ENCODE measurements at places on chromosomes 3 and 15. TPM values are rescaled to one million over a fixed set of nuclear protein-coding genes. Genes with fewer than 3 reads are reported as not detected.
A peak's percentile ranks its signal among the peaks of the same experiment; 100 is the strongest.

The GNAT1 gene
- total RNA-seq = not detected

The FBN1 gene
- 7.9 TPM for total RNA-seq

DNA sequence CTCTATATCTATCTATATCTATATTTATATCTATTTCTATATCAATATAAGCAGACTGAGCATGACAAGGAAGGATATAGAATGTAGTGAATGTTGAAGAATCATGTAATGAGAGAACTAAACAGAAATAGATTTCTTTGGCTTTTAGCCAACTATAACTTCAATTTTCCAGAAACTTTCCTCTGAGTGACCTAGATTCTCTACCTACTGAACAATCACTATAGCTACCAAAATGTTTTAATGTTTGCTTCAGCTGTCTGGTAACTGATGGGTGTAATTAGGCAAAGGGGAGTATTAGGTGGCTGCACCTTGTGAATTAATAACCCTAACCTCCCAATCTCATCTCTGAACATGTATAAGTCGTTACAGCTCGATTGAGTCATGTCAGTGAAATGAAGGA is 76.4 kb upstream of the ROBO1 start:
- DNase-seq = no peak

DNA sequence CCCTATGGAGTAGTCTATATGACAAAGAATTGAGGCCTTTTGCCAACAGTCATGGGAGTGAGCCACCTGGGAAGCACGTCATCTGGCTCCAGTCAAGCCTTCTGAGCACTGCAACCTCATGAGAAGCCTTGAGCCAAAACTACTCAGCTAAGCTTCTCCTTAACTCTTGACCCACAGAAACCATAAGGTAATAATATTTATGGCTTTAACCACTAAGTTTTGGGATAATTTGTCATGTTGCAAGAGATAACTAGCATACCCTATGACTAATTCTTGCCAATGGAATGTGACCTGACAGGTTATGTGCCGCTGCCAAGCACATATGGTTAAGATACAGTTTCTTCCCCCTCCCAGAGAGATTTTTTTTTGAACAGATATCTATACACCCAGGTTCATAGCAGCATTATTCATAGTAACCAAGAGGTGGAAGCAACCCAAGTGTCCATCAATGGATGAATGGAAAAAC is 11.8 kb upstream of the SLC6A11 start:
- no peak for DNase-seq

DNA sequence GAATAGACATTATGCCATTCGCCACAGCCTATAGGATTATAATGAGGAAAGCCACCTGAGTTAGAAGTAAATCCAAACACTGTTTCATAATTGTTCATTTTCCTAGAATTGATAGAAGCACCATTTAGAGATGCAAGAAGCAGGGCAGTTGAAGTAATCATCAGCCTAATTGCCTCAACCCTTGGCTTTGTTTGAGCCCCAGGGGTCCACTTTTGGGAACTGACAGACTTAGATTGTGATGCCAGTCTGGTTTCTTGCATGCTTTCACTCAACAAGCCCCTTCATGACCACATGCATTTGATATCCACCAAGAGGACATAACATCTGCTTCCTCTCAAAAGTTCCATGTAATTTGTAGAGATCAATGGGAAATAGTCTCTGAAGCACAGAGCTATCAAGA is 97.2 kb upstream of the COL8A1 start:
- DNase-seq = no peak

The GPR27 gene
- 7.4 TPM for total RNA-seq

GRCh38 chr3:102449341-102449740 is 14.5 kb downstream of the ZPLD1 start:
- DNase-seq = no peak

The KBTBD13 gene
- total RNA-seq = not detected

DNA sequence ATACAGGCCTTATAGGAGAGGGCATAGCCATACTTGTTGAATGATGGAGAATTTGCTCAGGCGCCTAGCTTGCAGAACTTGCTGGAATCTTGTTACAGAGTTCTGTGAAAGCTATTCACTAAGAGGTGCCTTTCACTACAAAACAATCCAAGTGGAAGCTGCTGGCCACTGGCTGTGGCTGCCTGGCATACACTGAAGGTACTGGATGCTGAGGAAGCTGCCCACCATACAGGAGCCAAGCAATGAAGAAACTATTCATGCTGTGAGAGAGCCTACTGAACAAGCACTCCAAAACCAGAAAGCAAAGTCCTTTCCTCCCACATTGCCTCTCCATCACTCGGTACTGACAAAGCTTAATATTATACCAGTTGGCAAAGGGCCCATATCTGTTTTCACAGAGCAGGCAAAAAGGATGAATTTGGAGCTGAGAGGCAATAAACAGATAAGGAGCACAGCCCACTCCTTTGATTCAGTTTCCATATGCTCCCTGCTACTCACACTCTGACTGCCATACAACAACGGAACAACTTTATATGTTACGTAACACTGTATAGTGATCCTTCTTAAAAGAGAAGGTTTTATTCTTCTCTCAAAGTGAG is 192.6 kb upstream of the ALCAM start:
- no peak for DNase-seq

- no peak for DNase-seq
Observed at GRCh38 chr3:143535994-143536784, 312.1 kb downstream of the SLC9A9 start.

The ROPN1 gene
- not detected for total RNA-seq

- no peak for DNase-seq
Observed at GRCh38 chr3:120111898-120112297, 17.7 kb upstream of the GSK3B start.

- DNase-seq = no peak
Observed at GRCh38 chr3:11514191-11514821, 129.4 kb downstream of the VGLL4 start.

- peak; percentile 68 for DNase-seq
Observed at GRCh38 chr3:49718858-49719213, 648 bp downstream of the AMIGO3 start.

DNA sequence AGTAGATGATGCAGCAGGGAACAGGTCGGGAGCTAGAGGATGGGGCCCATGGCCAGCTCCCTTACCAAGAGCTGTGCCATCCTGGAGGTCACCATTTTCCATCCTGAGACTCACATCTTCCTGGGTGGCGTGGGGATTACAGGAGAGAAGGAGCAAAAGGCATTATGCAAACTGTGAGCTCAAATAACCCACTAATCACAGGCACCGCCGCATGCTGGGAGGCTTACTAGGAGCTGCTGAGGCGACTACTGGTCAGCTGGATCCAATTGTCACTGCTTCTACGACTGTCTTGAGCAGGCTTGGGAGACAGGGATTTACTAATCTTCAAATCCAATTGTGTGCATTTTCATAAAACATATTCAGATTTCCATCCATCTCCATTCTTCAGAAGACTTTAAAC is 12.5 kb upstream of the KBTBD12 start:
- DNase-seq = no peak

The GXYLT2 gene
- 25.8 TPM for total RNA-seq

The ACOX2 gene
- total RNA-seq = 5.6 TPM

GRCh38 chr15:77187751-77188464 is 117.0 kb upstream of the TSPAN3 start:
- no peak for DNase-seq

- DNase-seq = no peak
Observed at GRCh38 chr15:78943692-78944091, 1.2 kb downstream of the CTSH start.

GRCh38 chr3:12423131-12423530 is 61.1 kb upstream of the TSEN2 start:
- DNase-seq = no peak

DNA sequence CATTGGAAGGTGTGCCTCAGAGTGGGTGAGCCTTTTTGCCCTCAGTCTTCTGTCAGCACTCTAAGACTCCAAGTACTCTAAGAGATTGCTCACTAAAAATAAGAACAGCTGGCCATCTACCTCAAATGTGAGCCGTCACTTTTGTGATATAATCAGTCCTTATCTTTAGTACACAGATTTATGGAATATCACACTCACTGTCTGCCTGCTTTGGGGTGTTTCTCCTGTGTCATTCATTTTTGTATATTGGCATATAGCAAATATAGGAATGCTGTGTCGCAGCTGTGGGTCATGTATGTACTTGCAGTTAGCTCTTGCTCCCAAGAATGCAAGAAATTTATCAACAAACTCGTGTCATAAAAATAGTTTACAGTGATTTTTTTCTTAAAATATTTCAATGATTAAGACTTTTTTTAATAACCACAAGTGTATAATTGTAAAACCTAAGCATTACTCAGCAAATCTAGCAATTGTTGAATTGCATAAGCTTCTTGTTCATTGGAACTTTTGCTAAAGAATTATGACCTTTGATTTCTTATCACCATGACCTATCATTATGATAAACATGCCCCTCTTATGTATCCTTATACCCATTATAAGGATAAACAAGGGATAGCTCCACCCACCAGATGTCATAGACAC is 18.8 kb downstream of the SETD5 start:
- no peak for DNase-seq

The RASGRP1 gene
- 3.0 TPM for total RNA-seq

DNA sequence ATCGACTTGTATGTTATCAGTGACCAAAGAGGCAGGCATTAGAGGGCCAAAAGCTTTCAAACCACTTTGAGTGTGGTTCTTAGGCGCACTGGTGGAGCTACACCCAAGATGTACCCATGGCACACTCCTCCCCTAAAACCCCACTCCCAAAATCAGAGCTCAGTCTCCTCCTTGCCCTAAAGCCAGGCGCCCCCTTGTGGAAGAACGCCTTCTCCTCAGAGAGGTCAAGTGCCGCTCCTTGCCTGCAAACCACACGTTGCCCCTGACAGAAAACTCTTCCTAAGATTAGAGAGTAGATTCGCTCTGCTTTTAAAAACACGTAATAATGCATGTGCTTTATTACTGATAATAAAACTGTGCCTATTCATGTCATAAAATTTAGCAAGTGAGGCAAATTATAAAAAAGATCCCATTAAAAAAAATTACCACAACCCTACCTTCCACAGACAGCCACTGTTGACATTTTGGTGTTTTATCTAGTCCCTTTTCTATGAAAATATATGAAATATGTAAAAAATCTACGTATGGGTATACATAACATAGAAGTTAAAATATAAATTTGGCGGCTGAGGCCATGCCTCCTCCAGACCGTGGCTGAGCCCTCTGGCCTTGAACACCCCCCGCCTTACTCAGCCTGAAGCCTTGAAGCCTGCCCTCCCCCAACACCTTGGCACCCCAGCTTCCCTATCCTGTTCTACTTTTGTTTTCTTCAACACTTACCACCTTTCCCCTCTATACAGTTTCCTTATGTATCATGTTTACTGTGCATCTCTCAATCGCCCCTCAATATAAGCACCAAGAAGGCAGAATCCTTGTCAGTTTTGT is 33.5 kb downstream of the BCL2L10 start:
- DNase-seq = peak; percentile 75

- no peak for DNase-seq
Observed at GRCh38 chr15:92745845-92746271, 90.3 kb upstream of the FAM174B start.

The TRH gene
- 5.3 TPM for total RNA-seq

DNA sequence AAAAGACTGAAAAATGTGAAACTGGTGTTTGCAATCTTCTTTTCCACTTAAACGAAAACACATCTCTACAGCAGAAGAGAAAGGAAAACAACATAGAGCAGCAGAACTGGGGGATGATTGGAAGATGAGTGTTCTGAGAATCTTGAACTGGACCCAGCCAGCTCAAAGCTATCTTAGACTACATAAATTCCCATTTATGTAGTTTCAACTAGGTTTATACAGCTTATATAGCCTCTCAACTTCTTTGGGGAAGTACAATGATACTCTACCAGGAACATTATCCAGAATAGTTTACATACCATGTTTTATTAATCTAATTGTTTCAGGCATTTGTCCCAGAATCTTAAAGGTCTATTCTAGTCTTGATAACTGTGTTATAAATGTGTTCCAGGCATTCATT is 658.2 kb upstream of the LMCD1 start:
- DNase-seq = no peak

- DNase-seq = no peak
Observed at GRCh38 chr3:168156479-168156878, 60.8 kb upstream of the GOLIM4 start.

The SNX22 gene
- 1.3 TPM for total RNA-seq

- no peak for DNase-seq
Observed at GRCh38 chr15:72965671-72966070, 86.6 kb upstream of the NEO1 start.

- DNase-seq = no peak
Observed at GRCh38 chr15:94793641-94794040, 562.3 kb downstream of the MCTP2 start.

The NPAP1 gene
- 0.12 TPM for total RNA-seq

- DNase-seq = no peak
Observed at GRCh38 chr3:197444793-197445379, 110.9 kb downstream of the BDH1 start.

The CHST13 gene
- 0.31 TPM for total RNA-seq

The SPTBN5 gene
- 4.2 TPM for total RNA-seq

Data from type B pancreatic cell (in vitro differentiated cells).